ENCODE measurements at places on chromosomes 16 and 17.

DNA sequence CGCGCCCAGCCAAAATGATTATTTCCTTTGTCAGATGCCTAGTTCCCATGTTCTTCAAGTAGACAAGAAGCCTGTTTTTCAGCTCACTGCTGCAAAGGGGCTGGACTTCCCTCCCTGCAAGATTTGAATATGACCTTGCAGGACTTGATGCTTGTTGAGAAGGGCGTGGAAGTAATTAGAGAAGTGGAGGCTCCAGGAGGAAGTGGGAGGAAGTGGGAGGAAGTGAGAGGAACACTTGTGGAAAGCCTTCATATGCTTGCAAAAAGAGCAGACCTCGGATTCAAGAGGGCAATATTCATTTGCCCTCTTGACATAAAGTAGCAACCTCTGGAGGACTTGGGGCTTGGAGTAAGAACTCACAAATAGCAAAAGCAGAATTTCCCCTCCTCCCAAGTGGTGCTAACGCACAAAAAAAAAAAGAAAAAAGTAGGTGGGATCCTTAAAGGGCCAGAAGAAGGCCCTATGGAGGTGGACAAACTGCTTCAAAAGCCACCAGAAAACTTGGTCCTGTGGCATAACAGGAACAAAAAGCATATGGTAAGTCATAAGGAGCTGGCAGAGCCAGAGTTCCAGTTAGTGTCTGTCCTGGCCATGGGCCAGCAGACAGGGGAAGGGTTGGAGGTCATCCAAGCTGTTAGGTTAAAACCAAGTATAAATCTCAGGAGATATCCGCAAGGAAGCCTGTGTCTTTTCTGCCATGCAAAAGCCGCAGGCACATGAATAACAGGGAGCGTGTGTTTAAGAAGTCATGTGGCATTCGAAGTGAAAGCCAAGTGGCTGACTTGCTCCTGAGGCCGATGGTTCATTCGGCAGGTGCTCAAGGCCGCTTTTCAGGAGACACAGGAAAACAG, 20.6 kb upstream of the PRKAR1A start:
- DNase-seq = no peak

- peak; percentile 74 for DNase-seq
Measured at GRCh38 chr17:79942591-79943346, 92.9 kb downstream of the TBC1D16 start.

DNA sequence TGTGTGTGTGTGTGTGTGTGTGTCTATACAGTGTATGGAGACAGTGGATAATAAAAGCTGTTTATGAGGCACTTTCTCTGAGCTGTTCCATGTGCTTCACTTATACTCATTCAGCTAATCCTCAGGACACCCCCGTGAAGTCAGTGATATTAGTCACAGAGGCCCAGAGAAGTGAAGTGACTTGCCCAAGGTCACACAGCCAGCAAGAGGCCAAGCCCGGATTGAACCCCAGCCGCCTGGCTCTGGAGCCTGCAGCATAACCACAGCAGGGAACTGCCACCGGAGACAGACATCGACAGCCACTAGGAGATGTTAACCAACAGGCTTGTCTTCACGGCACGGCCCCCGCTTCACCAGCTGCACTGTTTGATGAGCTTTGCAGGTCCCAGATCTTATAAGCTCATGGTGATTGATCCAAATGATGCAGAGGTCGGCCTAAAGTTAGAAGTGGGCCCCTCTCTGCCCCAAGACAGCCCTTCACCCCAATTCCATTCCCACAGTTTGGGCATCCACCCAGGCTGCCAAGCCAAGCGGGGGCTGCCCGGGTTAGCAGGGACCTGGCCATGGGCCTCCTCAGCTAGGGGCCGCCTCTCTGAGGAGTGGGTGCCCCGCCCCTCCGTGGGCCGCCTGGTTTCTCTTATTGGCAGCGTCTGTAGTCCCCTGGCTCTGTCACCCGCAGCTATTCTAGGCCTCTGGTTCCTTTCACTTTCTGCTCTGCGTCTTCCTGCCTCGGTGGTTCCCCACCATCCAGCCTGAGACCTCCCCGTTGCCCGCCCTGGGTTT, 30.9 kb downstream of the SOCS1 start:
- no peak for DNase-seq

DNA sequence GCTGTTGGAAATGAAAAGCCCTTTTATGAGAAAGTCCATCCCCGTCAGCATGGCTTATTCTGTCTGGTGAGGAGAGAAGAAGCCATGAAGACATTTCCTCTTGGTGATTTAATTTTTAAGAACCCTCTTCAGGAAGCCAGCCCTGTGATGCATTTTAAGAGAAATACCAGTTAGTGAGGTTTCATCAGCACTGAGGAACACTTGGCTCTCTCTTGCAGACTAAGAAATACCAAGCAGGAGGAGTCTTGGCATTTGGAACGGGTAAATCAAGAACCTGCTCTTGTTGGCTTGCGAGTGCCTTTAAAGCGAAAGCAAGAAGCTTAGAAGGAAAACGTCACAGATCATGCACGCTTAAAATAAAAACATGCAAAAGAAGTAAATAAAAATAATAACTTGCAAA, 17.5 kb downstream of the RAB11FIP3 start:
- no peak for DNase-seq

- no peak for DNase-seq
Measured at GRCh38 chr16:88498576-88499208, 45.6 kb downstream of the ZFPM1 start.

DNA sequence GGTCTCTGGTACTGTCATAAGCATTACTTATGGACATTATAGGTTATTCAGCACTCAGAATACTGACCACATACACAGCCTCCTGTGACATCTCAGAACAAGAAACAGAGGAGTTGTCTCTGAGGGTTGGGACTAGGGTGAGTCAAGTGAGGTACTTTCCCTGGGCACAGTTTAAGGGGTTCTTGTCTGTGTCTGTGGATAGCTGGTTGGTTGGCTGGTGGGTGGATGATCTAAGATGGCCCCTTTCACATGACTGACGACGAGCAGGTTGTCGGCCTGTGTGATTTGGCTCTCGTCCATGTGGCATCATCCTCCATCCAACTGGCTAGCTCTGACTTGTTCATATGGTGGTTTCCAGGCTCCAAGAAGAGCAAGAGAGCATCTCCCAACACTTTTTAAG, 163.9 kb downstream of the PRKCB start:
- DNase-seq = no peak

DNA sequence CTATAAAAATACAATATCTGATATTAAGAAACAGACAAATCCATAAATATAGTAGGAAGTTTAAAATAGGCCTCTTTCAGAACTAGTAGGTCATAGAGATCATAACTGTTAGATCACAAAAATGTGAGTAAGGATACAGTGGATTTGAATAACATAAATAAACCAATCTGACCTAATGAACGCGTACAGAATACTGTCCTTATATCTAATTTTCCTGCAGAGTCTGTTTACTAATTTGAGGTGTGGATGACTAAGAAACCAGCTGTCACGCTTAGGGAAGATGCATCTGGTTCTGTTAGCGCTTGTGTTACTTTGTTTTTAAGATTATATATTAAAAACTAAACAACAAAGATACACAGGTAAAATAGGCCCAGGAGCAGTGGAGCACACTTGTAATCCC, 14.8 kb downstream of the CPD start:
- DNase-seq = no peak

GRCh38 chr17:81572563-81573168, 20.5 kb upstream of the FAAP100 start:
- DNase-seq = no peak

DNA sequence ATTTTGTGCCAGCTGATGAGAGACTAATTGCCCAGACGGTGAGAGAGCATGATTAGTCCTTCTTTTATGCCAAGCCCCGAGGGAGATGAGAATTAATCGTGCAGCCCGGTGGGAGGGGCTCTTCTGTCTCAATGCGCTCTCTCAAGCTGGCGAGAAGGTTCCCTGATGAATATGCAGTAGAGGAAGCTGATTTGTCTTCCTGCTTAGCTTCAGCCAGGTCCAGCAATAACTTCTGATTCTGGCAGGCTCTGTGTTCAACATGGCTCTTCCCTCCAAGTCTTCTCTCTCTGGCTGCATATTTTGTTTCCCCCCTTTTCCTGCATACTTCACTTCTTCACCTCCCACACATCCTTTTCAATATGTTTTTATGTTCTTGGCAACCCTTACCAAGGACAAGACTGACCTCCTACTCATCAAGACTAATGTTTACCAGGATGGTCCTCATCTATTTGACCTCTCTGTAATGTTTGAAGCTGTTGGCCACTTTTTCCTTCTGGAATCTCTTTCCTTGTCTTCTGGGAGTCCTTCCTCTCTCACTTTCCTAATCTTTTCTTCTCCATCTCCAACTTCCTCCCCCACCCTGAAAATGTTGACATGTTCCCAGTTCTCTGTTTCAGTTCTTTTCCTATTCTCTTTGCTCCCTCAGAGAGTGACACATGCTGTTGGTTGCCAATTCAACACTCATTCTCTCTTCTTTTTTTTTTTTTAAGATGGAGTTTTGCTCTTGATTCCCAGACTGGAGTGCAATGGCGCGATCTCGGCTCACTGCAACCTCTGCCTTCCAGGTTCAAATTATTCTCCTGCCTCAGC, 33.1 kb downstream of the ARL4D start:
- peak; percentile 42 for DNase-seq

GRCh38 chr16:72246423-72246822, 74.5 kb upstream of the PMFBP1 start:
- DNase-seq = no peak

DNA sequence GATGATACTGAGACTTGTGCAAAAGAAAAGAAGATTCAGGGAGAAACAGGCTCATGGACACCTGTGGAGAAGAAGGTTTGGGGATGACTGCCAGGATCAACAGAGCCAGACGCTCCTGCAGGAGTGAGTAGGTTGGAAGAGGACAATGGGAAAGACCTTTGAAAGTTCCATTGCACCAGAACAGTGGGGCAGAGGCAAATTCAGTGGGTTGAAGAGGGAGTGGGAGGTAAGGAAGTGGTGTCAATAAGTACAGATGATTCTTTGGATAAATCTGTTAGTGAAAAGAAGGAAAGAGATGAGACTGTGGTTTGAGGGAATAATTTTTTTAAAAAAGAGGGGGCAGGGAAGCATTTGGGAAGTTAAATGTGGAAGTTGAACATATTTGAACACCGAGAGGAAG, 212.8 kb downstream of the SOX9 start:
- DNase-seq = no peak

All from EH (cell line).